ENCODE measurements at places on chromosomes 16 and 17. TPM values are rescaled to one million over a fixed set of nuclear protein-coding genes. Genes with fewer than 3 reads are reported as not detected.

Gene SLC13A5
- total RNA-seq = under 0.01 TPM

Gene CBX2
- total RNA-seq = 44.2 TPM

Gene DNAH3
- under 0.01 TPM for total RNA-seq

Gene RND2
- 0.27 TPM for total RNA-seq

Gene ZPBP2
- total RNA-seq = not detected

Data from hematopoietic multipotent progenitor cell (in vitro differentiated cells).